ENCODE measurements at places on chromosomes 1 and 21. TPM values are rescaled to one million over a fixed set of nuclear protein-coding genes. Genes with fewer than 3 reads are reported as not detected.
A peak's percentile ranks its signal among the peaks of the same experiment; 100 is the strongest.

DNA sequence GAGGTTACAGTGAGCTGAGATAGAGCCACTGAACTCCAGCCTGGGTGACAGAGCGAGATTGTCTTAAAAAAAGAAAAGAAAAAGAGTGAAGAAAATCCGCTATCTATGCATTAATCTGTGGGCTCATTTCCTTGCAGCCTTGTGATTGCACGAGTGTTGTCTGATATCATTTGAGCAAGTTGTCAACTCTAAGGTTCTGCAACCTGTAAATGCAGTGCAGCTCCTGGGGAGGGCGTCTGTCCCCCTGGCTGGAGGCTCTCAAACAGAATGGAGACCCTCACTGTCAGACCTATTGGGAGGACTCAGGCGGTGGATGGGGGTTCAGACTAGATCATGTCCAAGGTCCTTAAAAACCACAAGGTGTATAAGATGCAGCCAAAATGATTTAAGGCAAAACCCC is 6.2 kb downstream of the CORT start:
- no peak for DNase-seq

- DNase-seq, result peak; percentile 16
Observed at GRCh38 chr1:54047384-54048305, 5.4 kb downstream of the TMEM59 start.

DNA sequence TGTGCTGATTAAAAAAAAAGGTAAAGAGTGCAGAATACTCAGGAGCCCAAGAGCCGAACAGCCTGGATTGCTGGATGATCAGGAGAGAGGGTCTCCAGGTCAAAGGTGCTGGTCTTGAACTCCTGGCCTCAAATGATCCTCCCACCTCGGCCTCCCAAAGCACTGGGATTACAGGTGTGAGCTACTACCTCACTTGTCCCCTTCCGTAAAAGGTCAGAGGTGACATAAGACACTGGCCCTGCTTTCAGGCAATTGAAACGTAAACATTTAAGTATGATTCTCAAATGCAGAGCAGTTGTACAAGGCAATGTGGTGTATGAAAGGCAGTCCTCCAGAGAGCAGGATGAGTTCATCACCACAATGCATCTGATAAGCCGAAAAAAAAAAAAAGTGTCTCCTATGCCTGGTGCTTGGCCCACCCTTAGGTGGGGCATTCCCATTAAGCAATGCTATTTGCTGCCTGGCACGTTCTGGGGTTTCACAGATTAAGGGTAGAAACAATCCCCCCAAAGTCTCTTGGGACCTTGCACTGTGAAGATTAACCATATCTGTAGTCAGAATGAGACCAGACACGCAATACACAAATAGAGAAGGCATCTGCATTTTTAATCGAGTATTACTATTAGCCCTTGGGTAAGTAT is 47.7 kb downstream of the PARP1 start:
- no peak for DNase-seq

- DNase-seq, result no peak
Observed at GRCh38 chr1:165988275-165988674, 160.9 kb downstream of the UCK2 start.

GRCh38 chr1:230834292-230834691 is 34.0 kb downstream of the C1orf198 start:
- DNase-seq, result no peak

GRCh38 chr1:36329817-36330216 is 6.4 kb upstream of the EVA1B start:
- no peak for DNase-seq

DNA sequence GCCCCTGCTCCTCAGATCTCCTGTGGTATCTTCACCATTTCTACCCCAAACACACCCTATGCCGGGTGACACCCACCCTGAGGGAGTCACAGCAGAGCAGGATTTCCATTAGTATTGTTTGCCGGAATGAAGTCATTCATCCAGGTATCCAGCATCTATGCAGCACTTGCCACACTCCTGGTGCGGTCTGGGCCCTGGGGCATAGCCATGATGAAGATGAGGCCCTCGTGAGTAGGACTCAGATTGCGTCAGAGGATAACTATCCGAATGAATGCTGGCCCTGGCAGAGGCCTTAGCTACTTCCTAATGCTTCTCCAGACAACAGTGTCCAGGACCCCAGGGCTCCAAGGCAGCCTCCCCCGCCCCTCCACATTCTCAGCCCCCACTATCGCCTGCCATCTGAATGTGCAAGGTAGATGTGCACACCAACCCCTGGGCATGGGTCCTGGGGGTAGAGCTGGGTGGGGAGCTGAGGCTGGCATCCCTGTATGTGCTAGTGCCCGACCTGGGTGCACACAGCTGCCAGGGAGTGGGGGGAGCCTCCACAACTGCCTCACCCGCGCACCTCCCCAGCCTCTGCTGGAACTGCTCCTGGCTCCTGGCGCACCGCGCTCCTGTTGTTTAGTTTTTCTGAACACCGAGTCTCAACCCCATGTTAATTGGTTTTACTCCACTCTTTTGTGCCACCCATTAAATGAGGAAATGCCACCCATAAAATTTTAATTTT is 25.5 kb upstream of the ZC3H12A start:
- DNase-seq, result no peak

Gene GORAB
- 12.8 TPM for total RNA-seq

Gene MYBPH
- total RNA-seq, result not detected

All from dermis blood vessel endothelial cell (primary cell).